ENCODE measurements at places on chromosomes 2 and 18.

- H3K36me3 ChIP-seq = peaks cover 62% of the 10 kb centered on the region
- DNase-seq = no peak
- no peak overlapping the region for H3K27ac ChIP-seq
- H3K4me3 ChIP-seq = no peak overlapping the region
- H3K4me1 ChIP-seq = peaks cover 28% of the 10 kb centered on the region
- H3K27me3 ChIP-seq = no peaks in the 10 kb centered on the region
These were observed 34.0 kb downstream of the UGP2 start for GRCh38 chr2:63875559-63876245.

DNA sequence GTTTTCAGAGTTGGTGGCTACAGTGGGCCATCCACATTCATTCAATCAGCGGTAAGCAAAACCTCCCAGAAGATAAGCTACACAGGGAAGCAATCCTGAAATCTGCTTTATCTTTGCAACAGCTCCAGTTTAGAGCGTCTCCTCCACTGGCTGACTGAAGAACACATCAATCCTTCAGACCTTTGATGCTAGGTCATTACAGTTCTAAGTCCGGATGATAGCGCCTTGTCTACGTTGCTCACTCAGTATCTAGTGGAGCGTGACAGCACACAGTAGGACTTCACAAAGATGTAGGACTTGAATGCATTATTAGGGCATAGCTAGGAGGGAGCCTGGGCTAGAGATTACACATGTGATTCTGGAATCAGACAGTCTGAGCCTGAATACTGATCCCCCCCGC, 5.0 kb downstream of the COLEC12 start:
- DNase-seq = no peak
- no peak overlapping the region for H3K27ac ChIP-seq
- peaks cover 16% of the 10 kb centered on the region for H3K4me1 ChIP-seq
- H3K4me3 ChIP-seq = no peak overlapping the region

DNA sequence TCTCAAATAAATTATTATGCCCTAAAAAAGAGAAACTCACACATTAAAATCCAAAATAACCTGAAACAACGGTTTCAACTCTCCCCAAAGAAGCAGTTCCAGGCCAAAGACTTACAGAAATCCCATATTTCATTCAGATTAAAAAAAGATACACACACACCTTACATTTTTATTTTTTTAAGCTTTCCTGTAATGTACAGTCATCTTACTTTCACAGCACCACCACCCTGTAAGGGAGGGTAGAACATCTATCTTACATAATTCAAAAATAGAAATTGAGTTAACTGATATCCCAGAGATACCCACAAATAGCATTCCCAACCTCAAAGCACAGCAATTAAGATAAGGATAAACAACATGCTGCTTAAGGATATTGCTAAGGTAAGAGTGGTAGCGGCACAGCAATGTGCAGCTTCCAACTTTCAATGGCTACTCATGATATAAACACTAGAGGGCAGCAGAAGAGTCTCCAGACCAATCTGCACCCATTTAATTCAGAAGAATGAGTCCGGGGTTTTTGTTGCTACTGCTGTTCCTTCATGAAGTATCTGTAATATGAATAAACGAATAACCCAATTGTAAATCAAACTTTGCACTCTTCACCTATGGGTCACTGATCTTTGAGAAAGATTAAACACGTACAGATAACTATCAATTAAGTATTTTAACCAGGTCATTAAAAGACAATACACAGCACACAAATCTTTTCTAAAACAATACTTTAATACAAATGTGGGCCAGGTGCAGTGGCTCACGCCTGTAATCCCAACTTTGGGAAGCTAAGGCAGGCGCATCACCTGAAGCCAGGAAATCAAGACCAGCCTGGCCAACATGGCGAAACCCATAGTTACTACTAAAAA, 11.3 kb downstream of the GFPT1 start:
- H3K4me1 ChIP-seq = peaks cover 8% of the 10 kb centered on the region
- H3K27me3 ChIP-seq = no peaks in the 10 kb centered on the region
- H3K27ac ChIP-seq = no peak overlapping the region

DNA sequence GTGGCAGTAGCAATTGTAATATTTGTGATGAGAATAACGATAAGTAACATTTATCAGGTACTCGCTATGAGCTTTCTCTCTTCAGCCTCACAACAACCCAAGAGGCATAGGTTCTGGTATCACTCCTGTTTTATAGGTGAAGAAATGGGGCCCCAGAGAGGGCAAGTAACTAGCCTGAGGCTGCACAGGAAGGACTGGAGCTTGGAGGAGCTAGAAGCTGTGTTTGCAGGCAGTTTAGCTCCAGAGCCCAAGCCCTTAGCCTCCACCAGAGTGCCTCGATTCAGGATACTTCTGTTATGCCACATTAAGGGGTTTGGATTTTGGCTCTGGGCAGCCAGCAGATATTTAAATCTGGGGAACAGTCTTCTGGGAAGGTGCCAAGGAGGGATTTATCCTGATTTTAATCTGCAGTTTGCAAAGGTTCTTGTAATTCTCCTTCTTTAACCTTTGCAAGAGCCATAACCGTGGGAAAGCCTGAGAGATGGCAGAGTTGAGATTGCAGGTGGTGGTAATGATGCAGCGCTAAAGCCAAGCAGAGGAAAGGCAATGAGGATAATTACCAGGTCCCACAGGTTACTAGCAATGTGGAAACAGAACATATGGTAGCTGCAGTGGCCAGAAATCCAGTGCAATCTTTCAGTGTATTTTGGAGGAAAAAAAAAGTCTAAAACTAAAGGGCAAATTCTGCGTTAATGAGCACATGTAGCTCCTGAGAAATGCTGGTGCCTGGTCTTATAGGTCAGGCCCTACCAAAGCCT, 9.1 kb downstream of the MOCOS start:
- no peak for DNase-seq
- H3K4me3 ChIP-seq = no peak overlapping the region
- H3K27ac ChIP-seq = no peak overlapping the region
- H3K36me3 ChIP-seq = no peaks in the 10 kb centered on the region
- no peaks in the 10 kb centered on the region for H3K27me3 ChIP-seq

DNA sequence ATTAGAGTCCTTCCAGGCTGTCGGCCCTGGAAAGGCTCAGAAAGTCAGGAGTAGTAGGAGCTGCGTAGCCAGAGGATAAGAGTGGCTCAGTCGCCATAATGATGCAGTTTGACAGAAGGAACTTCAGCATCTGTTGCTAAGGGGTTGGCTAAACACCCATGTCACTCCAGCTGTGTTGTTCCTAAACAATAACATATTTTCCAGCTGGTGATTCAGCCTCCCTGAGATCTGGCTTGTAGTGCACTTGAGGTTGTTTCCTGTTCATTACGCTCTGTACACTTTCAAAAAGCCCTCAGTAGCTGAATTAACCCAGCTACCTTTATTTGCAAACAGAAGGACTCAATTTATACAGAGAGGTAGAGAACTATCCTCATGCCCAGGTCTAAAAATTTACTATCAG, 39.7 kb upstream of the EPAS1 start:
- no peak overlapping the region for H3K27ac ChIP-seq
- DNase-seq = no peak
- no peaks in the 10 kb centered on the region for H3K27me3 ChIP-seq
- no peaks in the 10 kb centered on the region for H3K36me3 ChIP-seq

GRCh38 chr2:133717497-133717896, 149.2 kb upstream of the NCKAP5 start:
- no peak overlapping the region for H3K4me3 ChIP-seq
- H3K27ac ChIP-seq = no peak overlapping the region
- H3K4me1 ChIP-seq = no peaks in the 10 kb centered on the region
- no peaks in the 10 kb centered on the region for H3K27me3 ChIP-seq
- DNase-seq = no peak

- no peak overlapping the region for H3K4me3 ChIP-seq
- H3K36me3 ChIP-seq = no peaks in the 10 kb centered on the region
- H3K27ac ChIP-seq = no peak overlapping the region
- no peaks in the 10 kb centered on the region for H3K4me1 ChIP-seq
These were observed 752 bp downstream of the ASTL start for GRCh38 chr2:96137321-96138178.

GRCh38 chr2:217047631-217048030, 187.8 kb upstream of the TNP1 start:
- no peak overlapping the region for H3K27ac ChIP-seq
- no peak overlapping the region for H3K4me3 ChIP-seq
- peaks cover 17% of the 10 kb centered on the region for H3K4me1 ChIP-seq
- H3K27me3 ChIP-seq = peaks cover 3% of the 10 kb centered on the region
- no peak for DNase-seq
- no peaks in the 10 kb centered on the region for H3K36me3 ChIP-seq

- peaks cover 43% of the 10 kb centered on the region for H3K36me3 ChIP-seq
- no peaks in the 10 kb centered on the region for H3K27me3 ChIP-seq
- H3K27ac ChIP-seq = no peak overlapping the region
- peaks cover 52% of the 10 kb centered on the region for H3K4me1 ChIP-seq
- DNase-seq = no peak
These were observed 133.0 kb downstream of the MAP4K4 start for GRCh38 chr2:101830555-101830954.

Data from HepG2 (cell line).